ENCODE measurements at places on chromosomes 7 and 10.

DNA sequence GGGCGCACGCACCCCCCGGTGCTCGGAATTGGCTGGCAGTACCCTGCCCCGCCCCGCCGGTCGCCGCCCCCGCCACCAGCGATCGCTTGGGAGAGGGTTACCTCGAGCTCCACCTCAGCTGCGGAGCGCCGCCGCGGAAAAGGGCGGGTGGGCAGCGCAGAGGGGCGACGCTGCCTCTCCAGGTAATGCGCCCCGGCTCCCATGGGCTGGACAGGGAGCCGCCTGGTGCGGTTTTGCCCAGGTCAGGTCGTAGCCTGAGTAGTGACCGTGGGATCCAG is 1.3 kb downstream of the PFKFB3 start:
- DNase-seq, result no peak

DNA sequence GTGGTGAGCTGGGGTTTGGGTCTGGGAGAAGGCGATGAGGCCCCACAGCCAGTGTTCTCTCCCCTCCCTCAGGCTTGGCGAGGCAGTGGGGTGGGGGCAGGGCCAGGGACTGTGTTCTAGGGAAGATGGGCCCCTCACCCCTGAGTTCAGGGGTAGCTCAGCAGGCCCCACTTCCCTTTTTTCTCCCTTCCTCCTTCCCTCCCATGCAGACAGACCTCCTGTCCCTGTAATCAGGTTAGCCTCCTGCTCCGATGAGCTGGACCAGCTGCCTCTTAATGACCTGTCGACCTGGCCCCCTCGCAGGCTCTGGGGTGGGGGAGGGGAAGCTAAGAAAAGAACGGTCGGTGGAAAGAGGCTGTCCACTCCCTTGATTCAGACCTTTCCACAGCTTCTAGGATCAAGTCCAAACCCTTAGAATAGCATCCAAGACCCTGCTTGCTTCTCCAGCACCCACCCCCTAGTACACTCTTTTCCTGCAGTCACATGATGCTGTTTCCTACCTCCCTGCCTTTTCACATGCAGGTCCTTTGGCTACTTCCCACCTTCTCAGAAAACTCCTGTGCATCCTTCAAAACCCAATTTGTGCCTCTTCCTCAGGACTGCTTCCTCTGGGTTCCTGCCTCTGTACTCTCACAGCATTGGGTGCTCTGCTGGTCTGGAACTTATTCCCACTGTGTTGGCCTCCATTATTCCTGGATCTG is 64.1 kb downstream of the ZMIZ1 start:
- DNase-seq, result no peak

DNA sequence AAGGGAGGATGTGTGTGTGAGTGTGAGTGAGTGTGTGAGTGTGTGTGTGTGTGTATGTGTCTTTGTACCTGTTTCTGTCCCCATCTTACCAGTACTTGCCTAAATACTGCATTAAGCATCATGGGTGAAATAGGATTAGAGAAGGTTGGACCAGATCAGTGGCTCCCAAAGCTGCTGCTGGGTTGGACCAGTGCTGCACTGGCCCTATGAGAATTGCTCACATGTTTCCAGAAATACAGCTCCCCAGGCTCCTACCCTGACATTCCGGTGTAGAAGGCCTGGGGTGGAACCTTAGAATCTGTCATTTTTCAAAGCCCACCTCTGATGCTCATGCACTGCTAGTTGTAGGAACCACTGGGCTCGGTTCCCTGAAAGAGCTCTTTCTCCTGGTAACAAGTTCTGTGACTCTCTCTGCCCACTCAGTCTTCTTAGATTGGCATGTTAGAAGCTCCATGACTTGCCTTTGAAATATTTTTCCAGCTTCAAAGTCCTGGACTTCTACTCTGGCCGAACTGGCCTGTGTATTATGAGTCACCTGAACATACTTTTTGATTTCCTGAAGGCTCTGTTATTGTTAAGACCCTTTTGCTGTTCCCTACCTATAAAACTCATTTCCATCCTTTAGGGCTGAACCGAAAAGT is 224.7 kb downstream of the CUX1 start:
- no peak for DNase-seq

DNA sequence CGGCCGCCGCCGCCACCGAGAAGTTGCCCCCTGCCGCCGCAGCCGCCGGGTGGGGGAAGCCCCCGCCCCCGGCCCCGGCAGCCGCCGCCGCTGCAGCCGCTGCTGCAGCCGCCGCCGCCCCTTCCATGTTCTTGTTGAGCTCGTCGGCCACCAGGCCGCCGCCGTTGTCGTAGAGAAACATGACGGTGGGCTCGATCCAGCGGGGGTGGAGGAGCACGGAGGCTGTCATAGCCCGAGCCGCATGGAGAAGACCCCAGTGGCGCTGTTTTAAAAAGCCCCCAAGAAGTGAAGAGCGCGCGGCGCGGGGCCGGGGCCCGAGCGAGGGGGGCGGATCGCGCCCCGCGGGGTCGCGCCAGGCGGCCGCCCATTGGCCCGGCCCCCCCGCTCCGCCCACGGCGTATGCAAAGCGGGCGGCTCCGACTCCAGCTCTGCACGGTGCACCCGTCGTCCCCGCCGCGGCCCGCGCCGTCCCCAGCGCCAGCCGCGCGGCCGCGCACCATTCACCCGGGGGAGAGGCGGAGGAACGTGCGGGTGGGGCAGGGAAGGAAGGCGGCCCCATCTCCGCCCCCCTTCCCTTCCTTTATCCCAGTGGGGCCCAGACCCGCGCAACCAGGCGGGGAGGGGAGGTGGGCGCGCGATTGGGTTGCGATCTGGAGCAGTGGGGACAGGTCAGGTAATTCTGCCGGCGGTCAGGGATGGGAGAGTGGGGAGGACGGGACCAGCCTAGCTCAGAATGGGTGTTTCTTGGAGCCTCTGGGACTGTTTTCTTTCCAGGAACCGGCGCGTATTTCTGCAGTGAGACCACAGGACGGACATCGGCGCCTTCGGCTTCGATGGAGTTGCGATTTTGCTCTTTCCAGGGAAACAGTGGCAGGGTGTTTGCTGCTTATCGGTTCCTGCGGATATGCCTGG is at the start of gene HOXA13:
Gene HOXA13 (minus strand): TSS at position 243 of the 912 bp plus-strand sequence. CDS start 14 bp downstream, at position 229.
- no peak for DNase-seq

DNA sequence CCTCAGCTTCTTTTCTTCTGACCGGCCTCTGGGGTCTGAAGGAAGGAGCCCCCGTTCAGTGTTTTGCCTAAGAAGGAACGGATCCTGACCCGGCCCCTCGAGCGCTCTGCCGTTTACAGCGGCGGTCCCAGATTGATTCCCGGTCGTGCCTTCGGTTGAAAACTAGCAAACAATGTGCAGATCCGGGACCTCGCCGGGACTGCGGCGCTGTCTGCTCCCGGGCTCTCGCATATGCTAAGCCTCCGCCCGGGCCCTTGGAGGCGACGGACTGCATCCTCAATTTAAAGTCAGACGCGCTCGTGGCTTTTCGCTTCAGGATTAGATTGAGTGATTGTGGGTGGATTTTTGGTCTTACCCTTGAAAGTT is 559 bp downstream of the DBF4 start:
- peak; percentile 79 for DNase-seq

GRCh38 chr7:28685242-28685643 is 272.9 kb downstream of the TRIL start:
- no peak for DNase-seq

GRCh38 chr7:27141137-27141922 is 2.2 kb downstream of the HOXA5 start:
- no peak for DNase-seq

GRCh38 chr7:129911790-129912189 is 41.0 kb downstream of the UBE2H start:
- DNase-seq, result no peak

GRCh38 chr7:149773446-149774236 is at the start of gene ZNF467:
TSS of gene ZNF467 (minus strand) at chr7:149773588. CDS start at chr7:149771032, 2,556 bp downstream.
- peak; percentile 74 for DNase-seq
